ENCODE measurements at places on chromosomes 7 and 10.

GRCh38 chr10:16521311-16522016 is at the start of gene C1QL3:
Gene C1QL3, minus strand, starts transcription at chr10:16521879. Its CDS starts 814 bp downstream, at chr10:16521065.
- no peak for DNase-seq

DNA sequence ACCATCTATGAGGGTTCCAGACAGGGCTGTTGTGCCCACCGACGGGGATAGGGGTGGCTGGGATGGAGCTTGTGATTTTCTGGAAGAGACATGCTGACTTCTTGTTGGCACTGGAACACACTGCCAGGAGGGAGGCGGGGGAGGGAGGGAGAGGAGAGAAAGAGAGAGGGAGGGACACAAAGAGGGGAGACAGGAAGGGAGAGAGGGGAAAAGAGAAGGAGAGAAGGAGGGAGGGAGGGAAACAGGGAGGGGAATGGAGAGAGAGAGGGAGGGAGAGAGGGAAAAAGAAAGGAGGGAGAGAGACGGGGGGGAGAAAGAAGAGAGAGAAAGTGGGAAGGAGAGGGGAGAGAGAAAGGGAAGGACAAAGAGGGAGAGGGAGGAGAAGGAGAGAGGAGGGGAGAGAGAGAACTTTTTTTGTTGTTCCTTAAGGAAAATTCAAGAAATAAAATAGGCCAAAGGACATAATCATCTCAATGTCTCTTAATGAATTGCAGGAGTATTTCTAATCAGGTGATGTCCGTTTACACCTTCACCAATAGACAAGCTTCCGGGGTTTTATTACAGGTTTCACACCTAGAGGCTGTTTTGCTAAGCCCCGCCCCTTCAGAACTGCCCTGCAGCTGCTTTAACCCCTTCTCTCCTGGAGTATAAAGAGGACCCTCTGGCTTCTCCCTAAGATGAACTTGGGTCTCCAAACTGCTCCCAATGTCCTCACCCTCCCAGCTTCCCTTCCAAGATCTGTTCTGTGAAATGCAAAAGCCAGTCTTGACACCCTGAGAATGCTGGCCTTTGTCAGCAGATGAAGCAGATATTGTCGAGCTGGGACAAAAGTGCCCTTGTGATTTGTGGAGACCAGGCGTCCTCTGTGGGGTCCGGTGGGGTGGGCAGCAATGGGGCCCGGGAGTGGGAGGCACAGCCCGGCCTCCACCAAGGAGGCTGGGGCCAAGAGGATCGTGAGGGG is 82.0 kb upstream of the GTF2IRD1 start:
- no peak for DNase-seq

DNA sequence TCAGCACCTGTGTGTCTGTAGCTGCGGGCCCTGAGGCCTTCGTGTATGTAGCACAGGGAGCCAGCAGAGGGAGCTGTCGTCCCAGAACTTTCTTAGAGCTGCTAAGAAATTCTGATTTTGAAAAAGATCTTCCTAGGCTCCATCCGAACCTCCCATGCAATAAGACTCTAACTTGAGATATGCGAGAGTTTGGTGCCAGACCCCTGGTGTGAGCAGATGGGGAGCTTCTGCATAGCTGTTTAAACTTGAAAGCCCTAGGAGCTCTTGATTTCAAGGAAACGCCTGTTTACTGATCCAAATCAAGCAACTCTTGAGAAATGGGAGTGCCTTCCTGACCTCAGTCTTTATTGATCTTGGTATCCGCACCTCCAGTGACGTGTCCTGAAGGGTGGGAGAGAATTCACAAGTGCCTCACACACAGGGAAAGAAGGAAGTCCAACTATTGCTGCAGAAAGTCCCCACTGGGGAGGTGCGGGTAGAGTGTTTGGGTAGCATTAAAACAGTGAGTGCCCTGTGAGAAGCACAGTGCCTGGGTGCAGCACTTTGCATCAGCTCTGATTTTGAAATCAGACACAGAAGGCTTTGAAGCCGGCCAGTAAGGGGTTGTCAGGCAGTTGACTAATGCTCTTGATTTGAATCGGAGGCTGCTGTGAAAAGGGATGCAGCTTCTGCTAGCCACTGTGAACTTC is 66.4 kb upstream of the STRIP2 start:
- DNase-seq = no peak

DNA sequence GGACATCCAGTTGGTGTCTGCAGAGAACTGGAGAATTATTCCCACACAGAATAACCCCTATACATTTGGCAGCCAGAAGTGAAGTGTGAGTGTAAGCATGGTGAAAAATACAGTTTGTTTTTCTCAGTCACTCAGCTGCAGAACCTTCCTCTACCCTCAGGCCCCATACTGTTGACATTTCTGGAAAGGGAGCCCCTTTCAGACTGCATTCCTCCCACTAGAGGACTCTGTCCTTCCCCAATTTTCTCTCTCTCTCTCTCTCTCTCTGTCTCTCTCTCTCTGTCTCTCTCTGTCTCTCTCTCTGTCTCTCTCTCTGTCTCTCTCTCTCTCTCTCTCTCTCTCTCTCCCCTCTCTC is 86.8 kb upstream of the STEAP1B start:
- DNase-seq = no peak

DNA sequence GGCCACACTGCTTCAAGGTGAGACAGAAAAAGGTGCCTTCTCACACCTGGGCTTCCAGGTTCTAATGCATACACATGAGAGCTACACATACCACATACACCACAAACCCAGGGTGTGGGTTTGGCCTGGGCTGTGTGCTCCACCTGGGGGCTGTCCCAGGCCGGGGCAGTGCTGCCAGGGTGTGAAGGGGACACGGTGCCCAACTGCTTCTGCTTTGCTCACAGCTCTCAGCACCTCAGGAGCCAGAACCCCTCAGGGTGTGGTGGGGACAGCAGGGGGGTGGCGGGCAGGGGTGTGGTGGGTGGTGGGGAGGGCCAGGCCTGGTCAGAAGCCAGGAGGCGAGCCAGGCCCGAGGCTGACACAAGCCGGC is 51.1 kb downstream of the TMEM209 start:
- no peak for DNase-seq

DNA sequence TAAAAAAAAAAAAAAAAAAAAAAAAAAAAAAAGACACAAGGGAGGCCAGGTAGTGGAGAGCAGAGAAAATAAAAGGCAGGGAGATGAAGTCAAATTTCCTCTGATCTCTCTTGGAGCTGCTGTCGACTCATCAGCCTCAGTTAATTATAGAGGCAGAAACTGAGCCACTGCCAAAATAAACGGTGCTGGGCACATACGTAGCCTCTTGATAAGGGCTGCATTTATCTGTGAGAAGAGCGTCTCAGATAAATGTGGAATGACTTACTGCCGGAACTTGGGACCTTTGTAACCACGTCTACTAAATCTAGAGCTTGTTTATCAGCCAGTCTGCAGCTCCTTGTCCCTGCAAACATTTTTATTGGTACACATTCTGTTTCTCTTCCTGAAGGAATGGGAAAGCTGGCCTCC is 162.3 kb downstream of the BAMBI start:
- DNase-seq = no peak

DNA sequence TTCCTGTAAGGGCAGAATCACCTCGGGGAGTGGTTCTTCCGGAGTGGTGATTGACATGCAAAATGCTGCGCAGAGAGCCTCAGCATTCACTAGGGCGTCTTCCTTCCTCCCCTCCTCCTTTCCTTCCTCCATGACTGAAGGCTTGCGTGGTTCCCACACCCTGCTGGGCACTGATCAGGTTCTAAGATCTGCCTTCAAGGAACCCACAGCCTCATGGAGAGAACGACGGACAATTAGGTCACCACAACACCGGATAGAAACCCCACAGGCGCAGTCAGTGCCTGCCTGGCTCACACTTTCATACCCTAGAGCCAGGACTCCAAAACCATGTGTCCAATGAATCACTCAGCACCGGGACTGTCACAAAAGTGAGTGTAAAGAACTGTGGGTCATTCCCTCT is 131.3 kb downstream of the DPP6 start:
- no peak for DNase-seq
